Colonic mucosa (tissue), 4 donors: ENCODE measurements at places on chromosomes 12 and 14. TPM values are rescaled to one million over a fixed set of nuclear protein-coding genes. Genes with fewer than 3 reads are reported as not detected.

Gene OVCH1
- not detected for total RNA-seq

Gene CFAP54
- 0.32 TPM for total RNA-seq

Gene MYF6
- not detected for total RNA-seq

Gene NFYB
- 19.8 TPM for total RNA-seq
